Activated CD4-positive, alpha-beta T cell treated with anti-CD3 and anti-CD28 coated beads, Interleukin-2, amount 50 U/mL, for 4 hours (primary cell): ENCODE measurements at places on chromosomes 6 and 20.

DNA sequence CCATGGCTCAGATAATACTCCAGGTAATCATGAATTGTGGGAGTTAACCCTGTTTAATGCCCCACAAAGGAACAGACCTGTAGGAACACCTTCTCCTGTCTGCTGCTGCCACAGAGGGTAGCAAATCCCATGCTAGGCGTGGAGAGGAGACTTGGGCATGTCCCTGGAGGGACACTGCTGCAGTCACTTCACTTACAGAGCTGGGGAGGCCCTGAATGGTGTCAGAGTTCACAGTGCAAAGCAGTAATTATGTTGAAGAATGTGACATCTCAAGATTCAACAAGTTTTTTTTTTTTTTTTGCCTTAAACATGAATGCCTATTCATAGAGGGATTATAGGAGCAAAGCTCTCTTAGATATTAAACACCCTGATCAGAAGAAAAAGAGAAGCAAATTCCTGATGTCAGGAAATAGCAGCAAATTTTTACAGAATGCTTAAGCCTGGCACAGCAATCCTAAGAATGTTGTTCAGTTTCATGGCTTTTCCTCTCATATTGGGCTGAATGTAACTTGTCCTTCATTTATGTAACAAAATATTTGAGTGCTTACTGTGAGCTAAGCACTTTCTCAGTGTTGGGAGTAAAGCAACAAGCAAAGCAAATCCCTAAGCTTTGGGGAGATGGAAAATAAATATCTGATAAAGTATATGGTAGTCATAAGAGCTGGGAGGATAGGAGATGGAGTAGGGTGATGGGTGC lies 45.0 kb downstream of the CARMIL1 start:
- no peak for DNase-seq

- DNase-seq, result no peak
These were observed 443.1 kb upstream of the OPRM1 start for GRCh38 chr6:153595903-153596302.

GRCh38 chr20:21395666-21396598 lies 1.4 kb downstream of the NKX2-4 start:
- DNase-seq, result peak; percentile 35

DNA sequence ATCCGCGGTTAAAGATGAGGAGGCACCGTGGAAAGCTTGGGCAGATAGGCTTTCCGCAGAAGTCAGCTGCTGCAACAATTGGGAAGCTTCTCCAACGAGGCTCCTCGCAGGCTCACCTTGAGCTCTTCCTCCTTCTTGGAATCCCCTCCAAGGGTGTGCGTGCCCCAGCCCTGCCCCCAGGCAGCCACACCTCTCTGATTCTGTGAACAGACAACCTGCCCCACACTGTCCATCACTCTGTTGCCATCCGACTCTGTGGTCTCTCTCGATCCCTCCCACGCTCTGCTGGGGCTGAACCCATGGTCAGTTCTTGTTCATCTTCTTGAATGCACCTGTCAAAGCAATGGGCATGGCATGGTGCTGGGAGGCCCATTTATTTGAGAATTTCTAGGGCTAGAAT lies 31.5 kb downstream of the PACSIN1 start:
- DNase-seq, result no peak

- no peak for DNase-seq
These were observed 114.2 kb upstream of the LY86 start for GRCh38 chr6:6474170-6474920.

DNA sequence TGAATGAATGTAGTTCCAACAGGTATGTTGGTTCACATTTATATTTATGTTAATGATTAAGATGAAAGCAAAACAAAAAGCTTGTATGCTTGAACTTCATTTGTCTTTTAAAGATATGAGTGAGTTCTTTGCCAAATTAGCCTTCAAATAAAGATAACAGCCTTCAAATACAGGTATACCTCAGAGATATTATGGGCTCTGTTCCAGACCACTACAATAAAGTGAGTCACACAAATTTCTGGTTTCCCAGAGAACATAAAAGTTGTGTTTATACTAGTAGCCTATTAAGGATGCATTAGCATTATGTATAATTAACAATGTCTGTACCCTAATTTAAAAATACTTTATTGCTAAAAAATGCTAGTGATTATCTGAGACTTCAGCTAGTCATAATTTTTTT lies 245.3 kb upstream of the MAN1A1 start:
- DNase-seq, result no peak

GRCh38 chr6:169362501-169363121 lies 109.0 kb upstream of the THBS2 start:
- no peak for DNase-seq
